ENCODE measurements at places on chromosomes 5 and 9.

- no peak overlapping the region for H3K4me3 ChIP-seq
- no peak for DNase-seq
- no peaks in the 10 kb centered on the region for H3K36me3 ChIP-seq
- peaks cover 1% of the 10 kb centered on the region for H3K4me1 ChIP-seq
- H3K27ac ChIP-seq, result no peak overlapping the region
Observed at GRCh38 chr9:87812375-87813118, 70.1 kb upstream of the SPATA31E1 start.

DNA sequence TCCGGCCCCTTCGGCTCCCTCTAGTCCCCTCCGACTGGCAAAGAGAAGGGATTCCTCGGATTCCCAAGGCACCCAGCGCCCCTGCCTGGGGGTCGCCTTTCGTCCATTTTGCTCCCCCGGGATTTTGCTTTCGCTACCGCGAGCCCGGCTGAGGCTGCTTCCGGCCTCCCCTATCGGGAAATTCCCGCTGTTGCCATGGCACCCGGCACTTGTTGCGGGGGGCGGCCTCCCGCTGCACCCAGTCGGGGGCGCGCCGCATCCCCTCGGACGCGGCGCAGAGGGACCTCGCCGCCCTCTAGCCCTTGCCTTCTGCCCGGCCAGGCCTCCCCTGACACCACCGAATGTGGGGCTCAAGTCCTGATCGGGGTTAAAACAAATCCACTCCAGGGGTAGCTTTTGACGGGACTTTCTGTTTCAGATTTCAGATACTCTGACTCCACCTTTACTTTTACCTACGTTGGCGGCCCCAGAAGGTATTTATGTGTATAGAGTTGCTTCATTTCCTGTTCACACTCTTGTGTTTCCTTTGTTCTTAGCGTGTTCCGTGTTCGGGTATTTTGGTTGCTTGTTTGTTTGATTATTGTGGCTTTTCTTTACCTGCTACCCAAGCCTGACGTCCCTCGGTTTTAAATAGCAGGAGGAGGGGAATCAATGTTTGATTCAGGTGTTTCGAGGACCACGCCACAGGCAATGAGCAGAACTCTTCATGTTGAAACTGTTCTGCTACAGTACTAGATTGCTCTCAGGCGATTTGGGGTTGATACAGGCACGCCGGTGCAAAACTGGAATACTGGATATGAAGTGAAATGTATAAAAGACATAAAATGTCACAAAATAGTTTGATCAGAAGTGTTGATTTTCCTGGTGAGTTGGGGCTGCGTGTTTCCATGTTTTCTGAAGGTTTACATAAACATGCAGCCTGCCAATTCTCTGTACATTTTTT lies 1.5 kb downstream of the PARP8 start:
- H3K4me1 ChIP-seq, result peaks cover 39% of the 10 kb centered on the region
- peak overlapping the region; percentile 94 for H3K4me3 ChIP-seq
- peak overlapping the region; percentile 98 for H3K27ac ChIP-seq
- DNase-seq, result peak; percentile 88

GRCh38 chr5:174423558-174423957 lies 300.8 kb upstream of the MSX2 start:
- peaks cover 6% of the 10 kb centered on the region for H3K4me1 ChIP-seq
- H3K4me3 ChIP-seq, result no peak overlapping the region
- no peaks in the 10 kb centered on the region for H3K36me3 ChIP-seq
- DNase-seq, result no peak
- no peak overlapping the region for H3K27ac ChIP-seq
- peaks cover 14% of the 10 kb centered on the region for H3K27me3 ChIP-seq

GRCh38 chr9:89489548-89490530 lies 8.1 kb downstream of the SEMA4D start:
- peak overlapping the region; percentile 67 for H3K4me3 ChIP-seq
- no peaks in the 10 kb centered on the region for H3K27me3 ChIP-seq
- H3K36me3 ChIP-seq, result peaks cover 50% of the 10 kb centered on the region
- DNase-seq, result no peak
- peaks cover 83% of the 10 kb centered on the region for H3K4me1 ChIP-seq

DNA sequence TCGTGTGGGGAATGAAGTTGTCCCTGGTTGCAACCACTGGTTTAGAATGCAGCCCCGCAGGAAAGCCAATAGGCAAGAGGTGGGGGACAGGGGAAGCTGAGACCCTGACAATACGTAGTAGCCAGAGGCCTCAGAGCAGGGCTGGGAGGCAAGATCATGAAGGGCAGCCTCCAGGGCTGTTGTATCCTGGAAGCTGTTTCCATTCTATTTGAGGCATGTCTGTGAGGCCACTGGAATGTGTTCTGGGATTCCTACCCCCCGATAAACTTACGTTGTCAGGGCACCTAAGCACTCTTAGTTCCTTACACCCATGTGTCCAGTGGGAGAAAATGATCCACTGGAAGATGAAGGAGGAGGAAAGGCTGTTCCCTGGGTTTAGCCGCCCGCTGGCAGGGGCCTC lies 177.3 kb downstream of the CFAP90 start:
- H3K27ac ChIP-seq, result no peak overlapping the region
- no peaks in the 10 kb centered on the region for H3K27me3 ChIP-seq
- DNase-seq, result no peak
- H3K36me3 ChIP-seq, result no peaks in the 10 kb centered on the region
- no peaks in the 10 kb centered on the region for H3K4me1 ChIP-seq
- H3K4me3 ChIP-seq, result no peak overlapping the region

GRCh38 chr9:33403941-33404787 lies 1.8 kb upstream of the AQP7 start:
- H3K4me1 ChIP-seq, result no peaks in the 10 kb centered on the region
- peak overlapping the region; percentile 17 for H3K27ac ChIP-seq
- no peaks in the 10 kb centered on the region for H3K36me3 ChIP-seq

DNA sequence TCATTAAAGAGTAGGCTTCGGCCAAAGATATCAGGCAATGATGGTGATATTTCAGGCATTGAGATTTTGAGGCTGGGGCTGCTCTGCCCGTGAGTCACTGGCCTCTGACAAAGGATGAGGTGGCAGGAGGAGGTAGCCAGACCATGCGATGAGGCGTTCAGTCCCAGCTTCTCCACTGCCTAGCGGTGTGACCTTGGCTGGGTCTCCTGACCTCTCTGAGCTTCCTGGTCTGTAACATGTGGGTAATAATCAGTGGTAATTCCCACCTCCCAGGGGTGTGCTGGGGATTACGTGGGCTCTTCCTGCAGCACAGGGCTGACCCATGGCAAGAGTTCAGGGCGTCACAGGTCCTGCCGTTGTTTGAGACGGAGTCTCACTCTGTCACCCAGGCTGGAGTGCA lies 73.2 kb upstream of the RAPGEF1 start:
- H3K27me3 ChIP-seq, result peaks cover 21% of the 10 kb centered on the region
- no peak for DNase-seq

- no peak overlapping the region for H3K4me3 ChIP-seq
- no peak overlapping the region for H3K27ac ChIP-seq
- no peak for DNase-seq
- H3K36me3 ChIP-seq, result no peaks in the 10 kb centered on the region
- H3K27me3 ChIP-seq, result no peaks in the 10 kb centered on the region
Observed at GRCh38 chr5:30808996-30809395, 384.5 kb upstream of the CDH6 start.

DNA sequence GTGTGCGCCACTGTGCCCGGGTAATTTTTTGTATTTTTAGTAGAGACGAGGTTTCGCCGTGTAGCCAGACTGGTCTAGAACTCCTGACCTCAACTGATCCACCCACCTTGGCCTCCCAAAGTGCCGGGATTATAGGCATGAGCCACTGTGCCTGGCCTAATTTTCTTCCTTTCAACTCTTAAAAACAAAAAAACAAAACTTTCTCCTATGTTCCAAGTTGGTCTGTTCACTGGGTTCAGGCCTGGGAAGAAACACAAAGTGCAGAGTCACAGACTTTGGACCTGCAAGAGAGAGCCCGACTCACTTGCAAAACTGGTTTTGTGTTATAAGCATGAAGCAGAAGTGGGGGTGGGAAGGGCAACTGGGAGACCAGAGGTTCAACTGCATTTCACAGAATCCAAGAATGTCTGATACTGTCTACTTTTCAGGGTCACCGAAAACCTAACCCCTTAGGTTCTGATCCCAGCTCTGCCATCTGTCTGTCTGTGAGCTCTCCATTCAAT lies 5.2 kb upstream of the HDHD3 start:
- no peak overlapping the region for H3K4me3 ChIP-seq
- H3K4me1 ChIP-seq, result no peaks in the 10 kb centered on the region
- peaks cover 5% of the 10 kb centered on the region for H3K27me3 ChIP-seq
- H3K27ac ChIP-seq, result no peak overlapping the region
- no peaks in the 10 kb centered on the region for H3K36me3 ChIP-seq

DNA sequence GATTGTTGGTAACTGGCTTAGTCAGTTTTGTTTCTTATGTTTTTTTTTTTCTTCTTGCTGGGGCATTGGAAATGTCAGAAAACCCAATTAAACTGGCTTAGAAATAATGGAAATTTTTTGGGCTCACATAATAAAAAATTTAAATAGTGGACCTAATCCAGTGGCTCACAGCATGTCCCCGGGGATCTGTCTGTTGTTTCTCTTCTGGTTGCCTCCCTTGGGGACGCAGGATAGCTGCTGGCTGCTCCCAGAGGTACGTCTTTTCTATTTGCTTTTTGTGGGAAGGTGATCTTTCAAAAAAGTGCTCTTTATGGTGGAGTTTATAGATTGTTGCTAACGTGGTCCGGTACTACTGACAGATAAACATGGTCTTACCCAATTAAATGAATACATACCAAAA lies 52.2 kb downstream of the LMNB1 start:
- no peak overlapping the region for H3K4me3 ChIP-seq
- no peak for DNase-seq
- H3K4me1 ChIP-seq, result peaks cover 6% of the 10 kb centered on the region
- no peak overlapping the region for H3K27ac ChIP-seq

DNA sequence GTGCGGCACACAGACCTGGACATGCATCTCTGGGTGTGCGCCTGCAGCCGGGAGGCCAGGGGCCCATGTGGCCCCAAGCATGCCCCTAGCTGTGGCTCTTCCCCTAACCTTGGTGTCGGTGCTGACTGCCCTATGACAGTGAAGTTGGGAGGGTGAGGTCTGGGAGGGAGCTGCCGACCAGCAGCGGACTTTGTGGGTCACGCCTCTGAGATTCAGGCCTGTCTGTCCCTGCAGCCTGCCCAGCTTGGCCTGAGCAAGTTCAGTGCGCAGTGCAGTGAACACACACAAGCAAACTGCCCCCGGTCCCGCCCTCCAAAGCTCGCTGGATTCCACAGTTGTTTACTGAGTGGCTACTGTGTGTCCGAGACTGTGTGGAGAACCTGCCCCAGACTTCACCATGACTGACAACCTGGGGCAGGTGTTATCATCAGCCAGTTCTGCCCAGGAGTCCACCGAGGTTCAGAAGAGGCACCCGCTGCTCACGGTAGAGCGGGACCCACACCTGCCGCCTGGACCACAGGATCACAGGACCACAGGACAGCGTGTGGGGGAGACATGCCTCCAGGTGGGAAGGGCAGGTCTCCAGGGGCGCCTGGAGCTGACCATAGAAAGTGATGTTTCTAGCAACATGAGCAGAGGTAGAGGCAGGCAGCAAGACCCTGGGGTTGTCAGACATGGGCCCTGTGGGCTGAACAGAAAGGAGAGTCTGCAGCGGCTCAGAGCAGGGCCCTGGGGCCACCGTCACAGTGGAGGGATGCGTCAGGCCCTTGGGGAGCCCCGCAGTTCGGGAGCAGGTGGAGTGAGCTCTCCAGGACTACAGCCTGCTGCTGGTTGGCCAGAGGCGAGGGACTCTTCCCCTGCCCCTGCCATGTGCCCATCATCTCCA lies 105.1 kb downstream of the PHF2 start:
- peaks cover 1% of the 10 kb centered on the region for H3K36me3 ChIP-seq
- H3K27me3 ChIP-seq, result no peaks in the 10 kb centered on the region
- no peak for DNase-seq
- H3K27ac ChIP-seq, result no peak overlapping the region
- no peak overlapping the region for H3K4me3 ChIP-seq

- H3K36me3 ChIP-seq, result peaks cover 2% of the 10 kb centered on the region
- peaks cover 8% of the 10 kb centered on the region for H3K27me3 ChIP-seq
- H3K27ac ChIP-seq, result no peak overlapping the region
- H3K4me3 ChIP-seq, result no peak overlapping the region
Observed at GRCh38 chr5:74938250-74938933, 72.2 kb upstream of the FAM169A start.

- no peak for DNase-seq
- H3K36me3 ChIP-seq, result peaks cover 6% of the 10 kb centered on the region
- H3K4me1 ChIP-seq, result peaks cover 23% of the 10 kb centered on the region
- no peaks in the 10 kb centered on the region for H3K27me3 ChIP-seq
- peak overlapping the region; percentile 78 for H3K27ac ChIP-seq
Observed at GRCh38 chr5:35811108-35811741, 45.5 kb upstream of the IL7R start.

DNA sequence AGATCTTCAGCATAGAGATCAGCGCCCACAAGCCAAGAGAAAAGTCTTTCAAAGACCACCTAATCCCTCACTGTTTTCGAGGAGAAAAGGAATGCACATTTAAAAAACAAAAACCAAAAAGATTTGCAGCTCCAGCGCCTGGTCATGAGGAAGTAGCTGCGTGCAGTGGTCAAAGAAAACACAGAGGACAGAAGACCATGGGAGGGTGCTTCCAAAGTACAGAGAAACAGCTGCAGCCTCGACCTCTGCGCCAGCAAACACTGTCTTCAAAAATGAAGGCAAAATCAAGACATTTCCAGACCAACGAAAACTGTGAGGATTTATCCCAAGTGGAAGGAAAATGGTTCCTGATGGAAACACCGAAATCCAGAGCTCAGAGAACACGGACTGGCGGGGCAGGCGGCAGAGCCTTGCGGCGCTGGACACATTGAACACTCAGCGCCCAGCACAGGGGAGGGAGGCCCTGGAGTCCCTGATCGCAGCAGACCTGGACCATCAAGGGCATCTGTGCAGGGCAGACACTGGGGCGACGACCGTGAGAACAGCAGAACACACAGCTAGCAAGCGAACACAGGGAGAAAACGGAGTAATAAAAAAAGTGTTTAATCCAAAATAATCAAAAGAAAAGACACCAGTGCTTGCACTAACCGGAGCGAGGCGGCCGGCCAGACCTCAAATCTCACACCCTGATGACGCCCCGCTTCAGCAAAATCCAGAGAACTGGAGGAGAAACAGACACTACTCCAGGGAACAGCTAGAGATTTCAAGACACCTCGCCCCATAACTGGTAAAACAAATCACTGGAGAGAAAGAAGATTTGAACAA lies 12.6 kb upstream of the SLC12A7 start:
- no peak for DNase-seq
- H3K4me1 ChIP-seq, result no peaks in the 10 kb centered on the region

DNA sequence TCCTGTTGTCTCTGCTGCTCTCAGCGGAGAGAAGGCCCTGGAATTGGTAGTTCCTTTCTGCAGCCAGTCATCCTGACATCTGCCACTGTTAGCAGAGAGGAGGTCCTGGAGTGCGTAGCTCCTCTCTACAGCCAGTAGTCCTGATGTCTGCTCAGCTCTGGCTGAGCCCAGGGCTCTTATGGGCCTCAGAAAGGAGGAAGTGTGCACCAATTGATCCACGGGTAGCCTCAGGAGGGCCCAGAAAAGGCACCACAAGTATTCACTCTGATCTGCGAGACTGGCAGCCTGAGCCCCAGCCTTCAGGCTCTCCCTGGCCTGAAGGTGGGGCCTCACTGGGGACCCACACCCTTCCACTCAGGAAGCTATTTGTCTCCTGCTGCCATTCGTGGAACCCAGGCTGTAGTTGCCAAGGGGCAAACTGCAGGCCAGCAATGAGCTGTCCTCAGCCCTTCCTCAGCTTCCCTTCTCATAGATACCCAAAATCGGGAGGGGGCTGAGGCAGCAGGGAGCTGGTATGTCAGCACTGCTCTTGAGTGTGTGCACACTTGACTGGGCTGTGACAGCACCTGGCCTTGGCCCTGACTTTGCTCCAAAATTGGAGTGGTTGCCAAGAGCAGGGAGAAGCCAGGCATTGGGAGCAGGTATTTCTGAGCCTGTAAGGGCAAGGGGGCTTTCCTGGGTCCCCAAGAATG lies 1049.5 kb upstream of the ACO1 start:
- H3K4me1 ChIP-seq, result peaks cover 7% of the 10 kb centered on the region
- no peak for DNase-seq
- no peaks in the 10 kb centered on the region for H3K36me3 ChIP-seq
- H3K27me3 ChIP-seq, result no peaks in the 10 kb centered on the region
- H3K27ac ChIP-seq, result peak overlapping the region; percentile 49
